ENCODE measurements at places on chromosomes 5 and 9.

GRCh38 chr9:116207371-116208111 is 54.0 kb downstream of the PAPPA start:
- DNase-seq, result no peak

DNA sequence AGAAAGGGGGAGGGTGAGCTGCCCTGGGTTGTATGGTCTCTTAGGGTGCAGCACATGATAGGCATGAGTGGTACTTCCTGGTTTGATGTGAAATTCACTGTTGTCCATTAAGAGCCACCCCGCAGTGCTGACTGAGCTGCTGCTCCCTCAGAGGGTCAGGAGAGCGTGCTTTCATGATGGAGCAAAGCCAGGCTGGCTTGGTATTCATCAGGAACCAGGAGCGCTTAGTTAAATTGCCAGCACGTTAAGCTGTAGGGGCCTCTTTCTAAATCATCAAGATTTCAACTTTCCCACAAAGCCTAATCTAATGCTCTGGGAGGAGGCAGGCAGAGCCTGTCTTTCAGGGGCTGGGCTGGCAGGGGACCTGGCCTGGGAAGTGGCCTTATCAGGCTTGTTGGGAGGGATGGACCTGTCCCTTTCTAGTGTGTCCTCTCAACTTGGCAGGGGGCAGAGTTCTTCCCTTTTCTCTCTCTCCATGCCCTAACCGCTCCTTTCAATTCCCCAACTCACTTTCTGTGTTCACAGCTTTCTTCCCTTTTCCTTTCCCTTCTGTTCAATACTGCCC is 7.9 kb downstream of the CYSTM1 start:
- no peak for DNase-seq

DNA sequence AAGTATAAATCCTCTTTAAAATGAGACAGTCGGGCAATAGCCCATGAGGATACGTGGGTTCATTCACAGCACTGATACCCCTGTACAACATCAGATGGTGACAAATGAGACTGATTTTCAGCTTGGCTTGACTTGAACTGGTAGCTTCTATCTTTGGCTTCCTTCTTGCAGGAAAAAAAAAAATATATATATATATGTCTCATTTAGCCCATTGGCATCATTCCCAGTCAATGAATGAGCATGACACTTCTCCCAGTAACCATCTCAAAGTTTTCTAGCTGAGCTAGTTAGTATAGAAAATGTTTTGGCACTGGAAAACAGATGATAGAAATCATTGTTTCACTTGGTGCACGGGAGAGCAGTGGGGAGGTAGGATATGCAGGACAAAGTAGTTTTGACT is 222.5 kb upstream of the TAS2R1 start:
- no peak for DNase-seq

DNA sequence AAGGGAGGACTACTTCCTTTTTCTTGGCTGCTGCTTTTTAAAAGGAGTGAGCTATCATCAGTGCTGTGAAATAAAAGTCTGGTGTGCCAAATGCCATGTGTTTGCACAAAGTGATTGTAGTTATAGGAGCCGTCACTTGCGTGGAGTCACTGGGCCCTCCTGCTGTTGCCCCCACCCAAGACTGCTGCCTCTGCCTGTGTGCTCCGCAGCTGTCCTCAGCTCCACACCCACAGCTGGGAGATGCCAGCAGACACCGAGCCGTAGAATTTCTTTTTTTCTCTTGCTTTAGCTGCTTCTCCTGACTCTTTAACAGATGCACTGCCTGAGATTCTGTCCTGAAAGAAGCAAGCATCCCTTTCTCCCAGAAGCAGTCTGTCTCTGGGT is 9.8 kb upstream of the GLE1 start:
- no peak for DNase-seq

GRCh38 chr5:139659695-139660101 is 11.5 kb downstream of the CXXC5 start:
- no peak for DNase-seq

DNA sequence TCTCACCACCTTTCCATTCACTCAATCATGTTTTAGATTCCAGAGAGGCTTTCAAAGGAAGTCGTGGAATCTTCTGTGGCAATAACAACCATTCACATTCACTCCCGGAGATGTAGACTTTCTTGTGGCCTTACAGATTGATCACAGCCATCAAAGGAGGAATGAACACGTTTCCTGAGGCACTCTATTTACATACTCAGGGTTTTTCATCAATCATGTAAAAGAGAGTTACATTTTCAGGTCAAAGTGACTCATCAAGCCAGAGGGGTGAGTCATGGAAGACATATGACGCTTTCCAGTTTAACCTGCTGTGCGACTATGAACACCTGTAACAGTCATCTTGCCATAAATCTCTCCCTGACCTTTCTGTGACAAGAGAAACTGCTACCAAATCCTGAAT is 39.3 kb upstream of the RAD23B start:
- DNase-seq, result peak; percentile 60

GRCh38 chr9:131144201-131144600 is 18.8 kb downstream of the NUP214 start:
- DNase-seq, result no peak

DNA sequence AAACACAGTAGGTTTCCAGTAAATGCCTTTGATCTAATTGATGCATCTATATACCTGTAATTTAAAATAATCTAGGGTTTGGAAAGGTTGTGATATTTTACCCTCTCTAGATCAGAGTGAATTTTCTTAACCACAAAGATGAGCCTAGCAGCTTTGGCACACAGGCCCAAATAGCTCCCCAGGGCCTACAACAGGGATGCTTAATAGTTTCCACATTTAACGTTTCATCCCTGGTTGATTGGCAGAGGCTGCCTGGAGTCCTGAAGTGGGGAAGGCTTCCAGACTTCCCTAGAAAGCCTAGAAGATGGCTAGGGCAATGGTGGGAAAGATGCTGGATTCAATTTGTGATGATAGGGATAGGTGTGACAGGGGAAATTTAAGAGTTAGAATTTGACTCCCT is 206.6 kb downstream of the NSG2 start:
- no peak for DNase-seq

GRCh38 chr5:164335837-164336236 is 830.4 kb downstream of the MAT2B start:
- no peak for DNase-seq

- DNase-seq, result no peak
These were observed 178.3 kb downstream of the AOPEP start for GRCh38 chr9:94904806-94905205.

- DNase-seq, result no peak
These were observed 143.9 kb downstream of the GOLPH3 start for GRCh38 chr5:32030222-32030621.

- no peak for DNase-seq
These were observed 87.7 kb upstream of the CKMT2 start for GRCh38 chr5:81145329-81145935.

GRCh38 chr9:15333376-15333881 is 26.4 kb upstream of the TTC39B start:
- DNase-seq, result no peak

DNA sequence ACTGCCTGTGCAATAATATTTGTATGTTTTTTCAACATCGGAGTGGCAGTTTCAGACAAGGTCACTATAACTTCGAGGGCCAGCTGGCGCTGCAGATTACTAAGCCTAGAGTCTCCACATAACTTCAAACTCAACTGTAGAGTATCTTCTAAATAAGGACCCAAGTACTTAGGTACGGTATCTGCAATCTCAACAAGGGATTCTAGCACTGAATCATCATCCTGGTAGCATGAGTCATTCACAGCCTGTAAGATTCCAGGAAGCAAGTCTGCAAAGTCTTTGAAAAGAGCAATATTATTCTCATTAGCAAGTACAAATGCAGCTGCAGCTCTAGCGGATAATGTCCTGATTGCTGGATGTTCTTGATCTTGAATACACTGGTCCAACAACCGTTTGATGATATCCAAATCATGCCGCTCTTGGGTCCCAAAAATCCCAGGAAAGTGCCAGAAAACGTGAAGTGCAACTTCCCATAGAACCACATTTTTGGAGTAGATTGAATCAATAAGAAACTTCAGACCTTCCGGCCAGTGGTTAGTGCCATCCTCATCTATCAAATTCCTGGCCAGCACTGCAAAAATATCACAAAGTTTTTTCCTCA is 654 bp downstream of the RANBP6 start:
- no peak for DNase-seq

DNA sequence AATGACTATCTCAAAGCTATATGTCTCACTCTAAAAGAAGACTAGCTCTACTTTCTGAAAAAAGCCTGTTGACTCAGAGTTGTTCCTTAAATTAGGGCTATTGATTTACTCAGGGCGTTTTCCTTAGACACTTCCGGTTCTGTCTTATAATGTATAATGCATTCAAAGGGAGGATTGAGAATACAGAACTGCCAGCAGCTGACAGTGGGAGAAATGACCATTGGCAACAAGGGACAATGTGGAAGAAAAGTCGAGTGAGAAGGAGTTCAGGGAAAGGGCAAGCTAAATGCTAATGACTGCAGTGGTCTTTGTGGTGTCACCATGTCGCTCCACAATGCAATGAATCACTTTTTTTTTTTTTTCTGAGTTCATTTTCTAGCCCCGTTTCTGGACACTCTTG is 65.7 kb upstream of the ANKH start:
- DNase-seq, result no peak

GRCh38 chr9:34579104-34579807 is 10.3 kb downstream of the CNTFR start:
- no peak for DNase-seq

GRCh38 chr5:112703866-112704820 is 33.5 kb upstream of the APC start:
- DNase-seq, result no peak

GRCh38 chr9:94857791-94858190 is 131.3 kb downstream of the AOPEP start:
- no peak for DNase-seq

GRCh38 chr5:115471345-115472063 is 73.1 kb downstream of the FEM1C start:
- no peak for DNase-seq

DNA sequence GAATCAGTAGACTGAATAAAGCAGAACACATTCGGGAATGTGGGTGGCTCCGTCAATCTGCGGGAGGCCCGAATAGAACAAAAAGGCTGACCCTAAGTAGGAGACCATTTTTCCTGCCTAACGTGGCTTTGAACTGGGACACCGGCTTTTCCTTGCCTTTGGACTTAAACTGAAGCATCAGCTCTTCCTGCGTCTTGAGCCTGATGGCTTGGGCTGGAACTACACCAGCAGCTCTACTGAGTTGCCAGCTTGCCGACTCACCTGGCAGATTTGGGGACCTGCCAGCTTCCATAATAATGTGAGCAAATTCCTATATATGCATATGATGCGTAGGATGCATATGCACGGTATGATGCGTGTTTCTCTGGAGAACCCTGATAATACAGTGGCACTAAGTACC is 111.3 kb downstream of the DAPK1 start:
- DNase-seq, result no peak

DNA sequence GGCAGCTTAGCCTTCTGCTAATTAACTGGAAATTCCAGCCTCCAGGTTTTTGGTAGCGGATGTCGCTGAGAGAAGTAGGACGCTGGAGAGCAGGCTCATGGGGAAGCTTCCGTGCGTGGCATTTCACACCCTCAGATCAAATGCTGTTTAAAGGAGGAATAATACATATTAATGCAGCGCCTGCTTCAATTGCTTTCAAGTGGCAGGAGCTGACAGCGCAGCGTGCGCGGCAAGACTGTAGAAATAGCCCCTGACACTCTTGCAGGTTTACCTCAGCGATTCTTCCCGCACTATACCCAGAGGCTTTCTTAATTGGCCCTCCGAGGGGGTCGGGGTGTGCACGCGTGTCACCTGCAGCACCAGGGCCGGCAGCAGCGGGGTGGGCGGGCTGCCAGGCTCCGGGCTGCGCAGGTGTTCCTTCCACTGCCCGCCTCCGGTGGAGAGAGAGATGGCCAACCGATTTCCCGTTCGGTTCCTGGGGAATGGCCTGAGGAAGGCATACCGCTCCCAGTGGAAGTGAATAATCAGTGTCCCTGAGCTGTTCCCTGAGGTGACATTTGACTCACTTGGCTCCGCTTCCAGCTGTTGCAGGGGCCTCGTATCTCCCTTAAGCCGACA is 427.9 kb downstream of the KCTD16 start:
- peak; percentile 42 for DNase-seq

GRCh38 chr5:139178935-139179334 is 19.2 kb downstream of the SIL1 start:
- DNase-seq, result no peak

- DNase-seq, result no peak
These were observed 230.9 kb downstream of the AUH start for GRCh38 chr9:91130796-91131318.

GRCh38 chr5:146130440-146131045 is 25.2 kb upstream of the PLAC8L1 start:
- peak; percentile 14 for DNase-seq

DNA sequence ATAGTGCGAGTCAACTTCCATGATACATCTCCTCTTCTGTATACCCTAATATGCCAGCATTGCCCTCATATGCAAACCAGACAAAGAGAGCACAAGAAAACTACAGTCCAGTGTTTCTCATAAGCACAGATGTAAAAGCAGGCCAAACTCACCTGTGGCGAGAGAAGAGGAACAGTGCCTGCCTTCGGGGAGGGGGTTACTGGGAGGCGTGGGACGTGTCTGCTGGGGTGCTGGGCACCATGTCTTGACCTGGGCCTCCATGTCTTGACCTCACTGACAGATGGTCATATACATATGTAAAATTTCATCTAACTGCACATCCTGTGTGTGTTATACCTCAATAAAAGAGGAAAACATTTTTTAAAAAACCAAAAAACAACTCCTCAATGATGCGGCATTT is 159.3 kb upstream of the PPP1R26 start:
- DNase-seq, result no peak

GRCh38 chr5:127838661-127839060 is 135.5 kb downstream of the CCDC192 start:
- no peak for DNase-seq

GRCh38 chr5:100148239-100148638 is 386.9 kb upstream of the FAM174A start:
- DNase-seq, result no peak

DNA sequence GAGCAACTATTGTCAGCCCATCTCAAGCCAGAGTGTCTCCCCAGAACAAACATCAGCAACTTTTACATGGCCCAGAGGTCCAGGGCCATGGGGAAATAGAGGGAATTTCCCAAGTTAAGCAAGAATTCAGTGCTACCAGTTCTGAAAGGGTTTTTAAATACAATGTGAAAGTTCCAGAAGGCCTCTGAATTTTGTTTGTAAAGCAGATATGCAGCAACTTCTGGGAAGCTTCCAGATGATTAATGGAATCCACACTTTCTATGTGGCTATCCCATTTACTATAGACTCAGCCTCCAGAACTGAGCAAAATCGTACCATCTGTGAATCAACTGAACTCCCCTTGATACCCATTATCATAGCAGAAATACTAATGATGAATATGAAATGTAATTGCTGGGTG is 93.8 kb downstream of the FEM1C start:
- no peak for DNase-seq

- no peak for DNase-seq
These were observed 782 bp downstream of the BICD2 start for GRCh38 chr9:92763721-92764380.

- DNase-seq, result no peak
These were observed 21.8 kb downstream of the IL9 start for GRCh38 chr5:135873831-135874230.

- DNase-seq, result no peak
These were observed 179.1 kb upstream of the SMIM23 start for GRCh38 chr5:171606414-171607024.
